ENCODE measurements at places on chromosomes 4 and X. TPM values are rescaled to one million over a fixed set of nuclear protein-coding genes. Genes with fewer than 3 reads are reported as not detected.

Gene GAB3
- 5.1 TPM for total RNA-seq

Gene PNMA6A
- total RNA-seq = 0.73 TPM

Gene EDA
- total RNA-seq = 1.6 TPM

Gene AKAP4
- not detected for total RNA-seq

Gene ADH4
- total RNA-seq = not detected

Gene MBNL3
- 8.9 TPM for total RNA-seq

- DNase-seq = no peak
Measured at GRCh38 chrX:41273638-41274037, 60.3 kb upstream of the DDX3X start.

GRCh38 chr4:70829015-70829414, 10.7 kb downstream of the GRSF1 start:
- DNase-seq = no peak

DNA sequence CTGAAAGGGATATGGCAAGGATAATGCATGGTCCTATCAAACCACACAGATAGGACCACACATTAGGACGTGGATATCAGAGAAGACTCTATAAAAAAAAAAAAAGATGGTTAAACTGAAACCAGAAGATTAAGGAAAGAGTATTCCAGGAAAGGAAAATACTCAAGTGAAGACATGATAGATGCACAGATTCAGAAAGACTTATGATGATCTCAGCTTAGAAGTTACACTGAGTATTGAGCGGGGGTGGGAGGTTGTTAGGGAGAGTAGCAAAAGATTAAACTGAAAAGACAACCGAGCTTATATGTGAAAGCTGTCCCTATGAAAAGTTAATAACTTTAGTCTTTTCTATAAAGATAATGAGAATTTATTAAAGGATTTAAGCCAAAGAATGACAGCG, 211.0 kb upstream of the EMCN start:
- DNase-seq = no peak

DNA sequence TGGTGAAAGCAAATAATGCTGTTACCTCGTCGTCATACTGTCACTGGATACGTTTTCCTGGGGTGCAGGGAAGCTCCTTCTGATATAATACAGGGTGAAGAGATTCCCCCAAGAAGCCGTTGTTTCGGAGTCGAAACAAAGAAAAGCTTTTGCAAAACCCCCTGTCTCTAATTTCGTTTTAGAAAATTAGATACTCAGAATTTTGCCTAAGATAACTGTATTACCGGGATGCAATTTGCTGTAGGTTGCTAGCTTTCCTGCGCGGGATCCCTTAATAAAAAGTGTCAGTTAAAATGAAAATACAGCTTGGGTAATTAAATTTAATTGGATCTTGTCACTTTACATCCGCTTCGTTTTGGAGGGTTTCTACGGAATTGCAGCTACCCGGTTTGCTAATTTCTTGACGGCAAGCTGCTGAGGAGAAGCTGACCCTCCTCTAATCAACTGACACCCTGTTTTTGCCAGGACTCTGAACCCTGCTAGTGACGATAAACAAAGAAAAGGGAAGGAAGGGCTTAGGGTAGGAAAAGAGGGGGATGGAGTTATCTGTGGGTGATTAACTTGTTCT, 174.6 kb downstream of the SHOX start:
- no peak for DNase-seq

DNA sequence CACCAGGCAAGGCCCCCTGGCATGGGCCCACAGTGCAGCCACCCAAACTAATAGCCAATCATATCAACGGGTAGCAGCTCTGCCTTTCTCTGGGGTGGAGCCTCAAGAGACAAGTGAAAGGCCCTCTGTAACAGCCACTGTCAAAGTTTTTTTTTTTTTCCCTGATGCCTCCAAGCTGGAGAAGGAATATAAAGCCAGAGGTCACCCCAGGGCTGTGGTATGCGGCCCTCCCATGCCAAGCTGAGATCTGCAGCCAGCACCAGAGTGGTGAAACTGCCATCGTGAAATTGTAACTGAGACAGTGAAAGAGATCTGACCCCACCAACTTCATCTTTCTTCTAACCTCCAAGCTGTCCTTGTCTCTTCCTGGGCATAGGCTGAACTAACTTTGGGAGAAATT, 407.0 kb downstream of the KLHL4 start:
- DNase-seq = no peak

- no peak for DNase-seq
Measured at GRCh38 chrX:13283950-13284546, 35.8 kb downstream of the ATXN3L start.

DNA sequence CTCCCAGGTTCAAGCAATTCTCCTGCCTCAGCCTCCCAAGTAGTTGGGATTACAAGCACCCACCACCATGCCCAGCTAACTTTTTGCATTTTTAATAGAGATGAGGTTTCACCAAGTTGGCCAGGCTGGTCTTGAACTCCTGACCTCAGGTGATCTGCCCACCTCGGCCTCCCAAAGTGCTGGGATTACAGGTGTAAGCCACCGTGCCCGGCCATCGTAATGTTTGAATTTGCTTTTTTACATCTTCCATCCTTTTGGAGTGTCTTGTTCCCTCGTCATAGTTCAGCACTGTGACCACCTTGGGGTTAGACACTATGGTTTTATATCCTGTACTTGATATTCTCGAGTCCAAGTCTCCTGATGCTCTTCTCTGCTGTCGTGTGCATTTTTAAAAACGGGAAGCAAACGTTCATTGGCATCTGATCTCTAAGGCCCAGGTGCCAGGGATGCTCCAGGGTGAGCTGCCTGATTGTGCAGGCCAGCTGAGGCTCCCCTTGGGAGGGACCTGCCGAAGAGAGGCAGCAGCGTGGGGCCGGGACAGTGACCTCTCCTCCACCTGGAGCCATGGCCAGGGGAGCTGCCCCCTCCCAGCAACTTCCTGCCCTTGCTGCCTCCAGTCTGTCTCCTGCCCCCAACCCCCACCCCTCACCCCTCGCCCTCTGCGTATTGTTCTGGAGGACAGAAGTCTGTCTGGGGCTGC, 16.7 kb downstream of the DGKQ start:
- DNase-seq = no peak

- no peak for DNase-seq
Measured at GRCh38 chr4:14952352-14952751, 49.9 kb upstream of the CPEB2 start.

DNA sequence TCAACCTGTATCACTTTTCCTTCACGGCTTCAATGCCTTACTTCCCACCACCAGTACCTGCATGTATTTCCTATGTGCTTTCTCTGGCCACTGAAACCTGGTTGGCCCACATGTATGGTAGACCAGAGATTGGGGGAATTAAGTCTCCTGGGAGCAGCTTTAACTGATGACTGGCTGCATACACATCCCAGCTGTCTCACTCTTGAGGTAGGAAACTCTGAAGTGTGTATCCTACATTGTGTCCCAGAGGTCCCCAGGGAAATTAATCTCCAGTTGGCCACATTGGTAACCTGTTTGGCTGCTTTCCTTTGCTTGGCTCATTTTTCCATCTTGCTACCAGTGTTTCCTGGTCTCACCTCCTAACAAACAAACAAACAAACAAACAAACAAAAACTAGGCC, 124.4 kb downstream of the ZNF827 start:
- DNase-seq = no peak

DNA sequence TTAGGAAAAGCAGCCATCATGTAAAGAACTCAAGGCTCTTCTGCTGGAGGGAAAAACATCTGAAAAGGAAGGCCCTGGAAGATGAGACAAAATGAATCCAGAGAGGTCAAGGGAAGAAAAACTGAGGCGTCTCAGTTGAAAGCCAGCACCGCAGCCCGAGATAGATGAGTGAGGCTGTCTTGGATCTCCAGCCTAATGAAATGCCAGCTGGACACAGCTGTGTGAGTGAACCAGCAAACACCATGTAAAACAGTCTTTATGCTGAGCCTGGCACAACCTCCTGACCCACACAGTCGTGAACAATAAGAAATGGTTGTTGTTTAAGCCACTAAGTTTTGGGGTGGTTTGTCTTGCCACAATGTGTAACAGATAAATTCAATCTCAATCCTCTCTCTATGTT, 48.6 kb upstream of the RASL11B start:
- DNase-seq = no peak

DNA sequence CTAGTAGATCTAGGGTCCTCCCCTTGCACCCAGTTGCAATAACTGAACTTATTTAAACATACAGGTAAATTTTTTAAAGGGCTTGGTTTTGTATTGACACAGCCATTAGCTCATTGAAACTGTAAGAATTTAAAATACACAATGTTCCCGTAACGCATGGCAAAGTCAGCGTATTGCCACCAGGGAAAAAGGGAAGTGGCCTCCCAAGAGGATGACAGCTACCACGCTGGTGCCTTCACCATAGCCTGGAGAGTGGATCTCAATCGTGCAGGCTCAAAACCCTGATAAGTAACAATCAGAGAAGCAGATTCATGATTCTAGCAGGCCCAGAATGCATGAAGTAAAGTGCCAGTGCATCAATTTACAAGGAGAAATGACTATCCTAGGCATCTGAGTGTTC, 49.4 kb upstream of the RELL1 start:
- DNase-seq = no peak

GRCh38 chr4:26992657-26993361, 132.2 kb downstream of the STIM2 start:
- DNase-seq = no peak

DNA sequence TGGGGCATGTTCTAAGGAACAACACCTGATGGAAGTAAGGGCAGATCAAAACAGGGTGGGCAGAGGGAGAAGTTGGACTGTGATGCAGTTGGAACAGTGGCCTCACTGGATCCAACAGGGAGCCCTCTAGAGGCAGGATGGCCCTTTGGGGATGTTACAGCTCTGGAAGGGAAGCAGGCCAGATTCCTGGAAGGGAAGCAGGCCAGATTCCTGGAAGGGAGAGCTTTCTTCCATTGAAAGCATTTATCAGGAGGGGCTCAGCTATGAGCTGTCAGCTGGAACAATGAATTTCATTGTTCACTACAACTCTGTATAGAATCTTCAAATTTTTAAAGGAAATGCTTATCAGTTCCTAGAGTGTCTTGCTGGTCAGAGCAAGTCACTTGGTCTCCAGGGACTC, 17.7 kb downstream of the IL15 start:
- DNase-seq = no peak

DNA sequence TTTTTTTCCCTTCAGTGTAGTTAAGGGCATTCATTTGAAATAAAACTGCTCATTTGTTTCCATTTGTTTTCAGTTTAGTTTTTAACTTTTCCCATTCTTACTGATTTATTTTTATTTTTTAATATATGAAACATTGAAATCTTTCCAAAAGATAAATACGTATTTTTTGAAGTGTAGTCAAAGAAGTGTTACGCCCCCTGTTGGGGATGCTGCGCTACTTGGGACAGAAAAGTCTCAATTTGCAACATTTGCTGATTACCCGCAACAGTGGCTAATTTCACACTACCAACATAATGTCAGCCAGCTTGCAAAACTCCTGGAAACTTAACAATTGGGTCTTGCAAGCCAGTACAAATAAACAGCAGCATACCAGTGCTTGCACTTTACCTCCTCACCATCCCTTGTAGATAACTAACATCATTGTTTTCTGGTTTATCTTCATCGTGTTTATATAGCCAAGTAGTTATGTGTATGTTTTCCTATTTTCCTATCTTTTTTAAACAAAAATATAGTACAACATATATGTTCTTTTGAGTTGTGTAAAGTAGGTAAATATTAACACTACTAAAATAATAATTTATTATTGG, 158.6 kb downstream of the STPG2 start:
- no peak for DNase-seq

DNA sequence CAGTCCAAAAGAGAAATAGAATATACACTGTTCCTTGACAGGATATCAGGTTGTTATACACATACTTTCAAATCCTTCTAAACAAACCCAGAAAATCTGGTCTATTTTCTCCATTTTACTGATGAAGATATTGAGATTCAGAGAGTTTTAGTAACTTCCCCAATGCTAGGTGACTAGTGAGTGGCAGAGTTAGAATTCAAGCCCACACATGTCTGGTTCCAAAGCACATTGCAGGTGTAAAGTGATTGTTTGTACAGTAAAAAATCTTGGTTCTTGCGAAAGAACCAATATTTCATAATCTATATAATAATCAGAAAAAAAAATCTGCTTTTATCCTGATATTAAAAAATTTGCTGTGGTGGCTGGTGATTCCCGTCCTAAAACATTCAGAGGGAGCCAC, 39.5 kb upstream of the EMCN start:
- no peak for DNase-seq

- DNase-seq = no peak
Measured at GRCh38 chr4:118825799-118826198, 10.1 kb downstream of the SEC24D start.

DNA sequence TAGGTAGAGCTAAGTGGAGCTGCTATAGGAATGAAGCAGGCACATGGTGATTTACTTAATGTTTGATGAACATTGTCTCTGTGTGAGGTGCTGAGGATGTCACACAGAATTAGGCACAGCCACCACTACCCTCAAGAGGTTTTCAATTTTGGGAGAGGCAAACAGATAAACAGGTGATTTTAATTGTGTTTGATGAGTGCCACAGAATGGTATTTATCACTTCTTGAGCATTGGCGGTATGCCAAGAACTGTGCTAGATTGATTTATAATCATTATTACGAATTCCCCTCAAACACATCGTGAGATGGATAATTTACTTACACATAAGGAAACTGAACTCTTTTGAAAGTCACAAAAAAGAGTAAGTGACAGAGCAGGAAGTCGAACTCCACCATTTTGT, 74.8 kb downstream of the FREM3 start:
- DNase-seq = no peak

DNA sequence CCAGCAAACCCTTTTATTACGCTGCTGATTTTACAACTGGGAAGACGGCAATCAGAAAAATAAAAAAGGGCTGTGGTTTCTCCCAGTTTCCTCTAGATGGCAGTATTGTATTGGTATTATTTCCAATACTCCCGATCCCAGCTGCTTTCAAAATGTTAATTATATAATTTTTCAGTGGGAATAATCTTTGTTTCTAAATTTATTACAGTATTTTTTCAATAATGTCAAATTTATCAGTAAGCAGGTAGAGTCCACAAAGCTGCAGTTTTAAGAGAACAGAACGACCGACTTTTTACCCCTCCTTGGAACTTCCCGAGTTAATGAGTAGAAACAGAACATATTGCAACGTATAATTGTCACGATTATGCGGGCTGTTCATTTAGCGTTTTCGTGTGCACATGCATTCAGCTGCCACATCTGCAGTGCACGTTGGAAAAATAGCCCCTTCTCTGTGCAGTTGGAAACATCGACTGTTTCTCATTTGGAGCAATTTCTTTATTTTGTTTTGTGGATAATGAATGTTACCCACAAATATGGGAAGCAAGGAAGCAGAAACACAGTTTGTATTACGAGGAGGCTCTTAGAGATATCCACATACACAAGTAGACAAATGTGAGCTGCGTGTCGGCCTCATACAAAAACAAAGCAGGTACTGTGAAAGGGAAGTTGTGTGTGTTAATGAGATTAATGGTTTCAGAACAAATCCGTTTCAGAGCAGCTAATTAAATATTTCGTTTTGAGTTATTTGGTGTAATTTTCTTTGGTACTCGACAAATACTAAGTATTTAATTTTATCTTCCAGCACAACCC, 188.0 kb downstream of the STIM2 start:
- no peak for DNase-seq

All from activated T-helper 1 cell treated with anti-CD3 and anti-CD28 coated beads, Interleukin-12 subunit alpha, Interleukin-12 subunit beta, Interleukin-2, Interleukin-4 antibody, amounts not matched to agents 30 ng/mL and 10 ng/mL and 1 ng/mL, durations not matched to agents 14 hours and 24 hours and 36 hours (primary cell).